ENCODE measurements at places on chromosomes 12 and 14.

DNA sequence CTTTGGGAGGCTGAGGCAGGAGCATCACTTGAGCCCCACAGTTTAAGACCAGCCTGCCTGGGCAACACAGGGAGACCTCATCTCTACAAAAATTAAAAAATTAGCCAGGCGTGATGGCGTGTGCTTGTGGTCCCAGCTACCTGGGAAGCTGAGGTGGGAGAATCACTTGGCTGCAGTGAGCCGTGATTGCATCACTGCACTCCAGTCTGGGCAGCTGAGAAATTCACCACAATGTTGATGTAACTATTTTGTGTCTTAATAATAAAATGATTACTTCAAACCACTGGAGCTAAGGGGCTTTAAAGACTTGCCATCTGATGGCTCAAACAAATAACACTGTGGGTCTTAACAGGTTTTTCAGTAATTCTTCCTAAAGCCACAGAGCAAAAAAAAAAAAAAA, 10.8 kb downstream of the ERH start:
- no peak for DNase-seq

GRCh38 chr14:70821584-70822529, 12.5 kb upstream of the MAP3K9 start:
- DNase-seq, result peak; percentile 70

GRCh38 chr12:121536899-121537813, 43.7 kb downstream of the KDM2B start:
- DNase-seq, result peak; percentile 95

DNA sequence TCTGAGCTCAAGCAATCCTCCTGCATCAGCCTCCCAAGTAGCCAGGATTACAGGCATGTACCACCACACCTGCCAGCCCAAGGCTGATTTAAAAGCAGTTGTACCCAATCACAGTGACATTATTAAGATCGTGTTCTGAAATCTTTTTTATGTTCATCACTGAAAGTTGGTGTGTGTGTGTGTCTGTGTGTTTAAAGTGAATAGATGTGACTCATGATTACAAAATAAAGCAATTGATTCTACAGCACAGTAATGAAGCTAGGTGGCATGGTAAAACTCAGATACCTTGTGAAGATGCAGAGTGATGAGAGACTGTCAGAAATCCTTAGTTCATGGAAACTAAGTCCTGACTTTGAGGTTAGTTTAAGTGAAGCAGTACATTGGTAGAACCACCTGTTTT, 74.2 kb upstream of the ATP2B1 start:
- DNase-seq, result no peak

- no peak for DNase-seq
These were observed 210.6 kb upstream of the ABCD2 start for GRCh38 chr12:39830171-39830570.

GRCh38 chr14:22547313-22547947, 41.6 kb downstream of the DAD1 start:
- DNase-seq, result peak; percentile 59

DNA sequence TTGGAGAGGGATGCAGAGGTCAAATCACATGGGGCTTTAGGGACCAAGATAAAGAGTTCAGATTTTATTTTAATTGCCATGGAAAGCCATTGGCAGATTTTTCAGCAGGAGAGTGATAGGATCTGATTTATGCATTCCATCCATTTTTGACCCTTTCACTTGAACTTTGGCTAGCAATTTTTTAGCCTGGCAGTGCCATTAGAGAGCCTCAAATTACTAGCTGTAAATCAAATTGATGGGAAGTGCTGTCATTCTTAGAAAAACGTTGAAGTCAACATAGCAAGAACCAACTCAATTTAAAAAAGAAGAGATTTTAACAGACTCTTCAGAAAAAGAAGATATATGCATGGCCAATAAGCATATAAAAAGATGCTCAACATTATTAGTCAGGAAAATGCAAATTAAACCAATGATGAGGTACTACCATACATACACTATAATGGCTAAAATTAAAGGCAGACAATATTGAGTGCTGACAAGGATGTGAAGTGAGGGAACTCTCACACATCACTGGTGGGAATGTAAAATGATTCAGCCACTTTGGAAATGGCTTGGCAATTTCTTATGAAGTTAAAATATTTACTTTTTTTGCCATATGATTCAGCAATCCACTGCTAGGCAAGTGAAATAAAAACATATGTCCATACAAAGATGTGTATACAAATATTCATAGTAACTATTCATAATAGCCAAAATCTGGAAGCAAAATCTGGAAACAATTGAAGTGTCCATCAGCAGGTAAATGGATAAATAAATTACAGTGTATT, 89.7 kb downstream of the PTCSC3 start:
- no peak for DNase-seq

DNA sequence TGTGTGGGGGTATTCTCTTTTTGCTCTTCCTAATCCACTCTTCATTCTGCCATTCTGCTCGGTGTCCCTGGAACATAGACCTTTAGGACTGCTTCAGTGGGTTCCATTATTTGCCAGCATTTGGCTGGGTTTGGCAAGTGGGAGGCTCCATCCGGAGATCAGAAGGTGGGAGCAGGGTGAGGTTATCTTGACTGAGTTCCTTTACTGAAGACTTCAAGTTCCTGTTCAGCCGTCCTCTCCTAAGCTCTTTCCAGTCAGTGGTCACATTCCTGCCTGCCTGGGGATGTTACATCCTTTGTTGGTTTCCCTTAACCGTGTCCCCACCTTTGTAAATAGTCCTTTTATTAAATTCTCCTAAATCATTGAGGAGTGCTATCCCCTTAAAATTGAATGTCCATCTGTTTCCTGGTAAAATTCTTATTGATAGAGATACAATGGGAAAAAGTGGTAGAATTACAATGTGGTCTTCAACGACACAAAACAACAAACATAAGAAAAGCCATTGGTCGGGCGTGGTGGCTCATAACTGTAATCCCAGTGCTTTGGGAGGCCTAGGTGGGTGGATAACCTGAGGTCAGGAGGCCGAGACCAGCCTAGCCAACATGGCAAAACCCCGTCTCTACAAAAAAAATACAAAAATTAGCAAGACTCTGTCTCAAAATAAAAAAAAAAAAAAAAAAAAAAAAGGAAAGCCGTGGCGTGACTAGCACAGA, 5.0 kb upstream of the MIA2 start:
- DNase-seq, result no peak

GRCh38 chr14:89164168-89165073, 252.6 kb downstream of the FOXN3 start:
- DNase-seq, result no peak

DNA sequence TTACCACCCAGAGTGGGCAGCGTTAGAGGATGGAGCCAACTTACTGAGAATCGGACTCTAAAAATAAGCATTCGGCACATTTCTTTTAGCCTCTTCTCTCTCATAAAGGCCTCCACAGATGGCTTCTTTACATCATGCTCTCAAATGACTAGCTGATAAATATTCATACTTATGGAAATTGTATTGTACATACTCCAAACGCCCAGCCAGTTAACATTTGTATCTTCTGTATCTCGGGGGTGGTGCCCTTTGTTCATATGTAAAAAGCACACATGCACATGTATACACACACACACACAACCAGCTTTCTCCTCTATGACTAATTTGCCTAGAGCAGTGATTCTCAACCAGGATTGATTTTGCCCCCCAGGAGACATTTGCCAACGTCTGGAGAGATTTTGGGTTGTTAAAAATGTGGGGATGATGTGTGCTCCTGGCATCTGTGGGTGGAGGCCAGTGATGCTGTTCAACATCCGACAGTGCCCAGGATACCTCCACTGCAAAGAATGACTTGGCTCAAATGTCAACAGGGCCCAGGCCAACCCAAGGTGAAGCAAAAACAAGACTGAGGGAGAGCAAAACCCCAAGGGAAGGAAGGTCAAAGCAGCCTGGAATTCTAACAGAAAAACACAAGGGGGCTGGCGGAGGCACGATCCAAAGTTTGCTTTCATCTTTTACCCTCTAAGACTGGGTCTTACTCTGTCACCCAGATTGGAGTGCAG, 15.2 kb upstream of the CDK2AP1 start:
- no peak for DNase-seq

DNA sequence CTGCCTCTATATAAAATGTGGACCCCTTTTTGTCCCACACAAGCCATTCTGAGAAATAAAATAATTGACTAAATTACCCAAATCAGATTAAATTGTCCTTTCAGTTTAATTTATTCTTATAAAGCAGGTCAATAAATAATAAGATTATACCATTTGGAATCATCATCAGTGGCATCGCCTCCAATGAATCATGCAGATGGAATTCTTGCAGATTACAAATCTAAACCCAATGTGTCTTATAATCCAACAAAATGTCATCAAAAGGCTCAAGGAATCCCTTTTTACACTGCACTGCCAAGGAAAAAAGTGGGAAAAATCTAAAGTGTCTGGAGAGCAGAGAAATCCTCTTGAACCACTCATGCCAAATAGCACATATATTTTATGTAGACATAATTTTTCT, 138.2 kb upstream of the TSPAN8 start:
- no peak for DNase-seq

- no peak for DNase-seq
These were observed 493.8 kb downstream of the NPAS3 start for GRCh38 chr14:33432407-33433023.

DNA sequence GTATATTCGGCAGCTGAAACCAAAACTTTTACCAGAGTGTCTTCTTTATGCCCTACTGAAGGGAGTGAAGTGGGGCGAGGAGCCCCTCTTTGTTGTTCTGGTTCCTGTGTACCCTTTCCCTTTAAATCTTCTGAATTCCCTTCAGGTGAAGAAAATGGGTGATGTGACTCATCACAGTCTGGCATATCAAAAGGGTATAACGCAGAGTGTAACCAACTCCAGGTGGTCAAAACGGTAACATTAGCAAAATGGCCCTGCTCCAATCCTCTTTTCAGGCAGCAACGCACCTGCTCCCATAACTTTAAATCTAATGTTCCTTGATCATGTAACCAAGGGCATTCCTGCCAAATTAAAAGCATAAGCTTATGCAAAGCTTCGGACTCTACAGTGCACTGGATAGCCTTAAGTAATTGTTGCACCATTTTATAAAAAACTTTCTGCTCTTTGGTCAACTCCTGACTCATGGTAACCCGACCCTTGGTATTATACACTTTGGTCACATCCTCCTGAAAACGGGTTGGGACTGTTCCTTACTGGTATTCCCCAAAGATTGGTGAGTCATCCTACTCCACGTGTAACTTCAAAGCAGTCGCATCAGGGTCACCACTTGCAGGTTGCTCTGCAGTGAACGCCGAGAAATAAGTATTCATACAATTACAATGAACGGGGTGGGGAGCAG, 83.1 kb downstream of the KCNMB4 start:
- no peak for DNase-seq

- DNase-seq, result no peak
These were observed 307.7 kb downstream of the CCDC91 start for GRCh38 chr12:28497889-28498411.

DNA sequence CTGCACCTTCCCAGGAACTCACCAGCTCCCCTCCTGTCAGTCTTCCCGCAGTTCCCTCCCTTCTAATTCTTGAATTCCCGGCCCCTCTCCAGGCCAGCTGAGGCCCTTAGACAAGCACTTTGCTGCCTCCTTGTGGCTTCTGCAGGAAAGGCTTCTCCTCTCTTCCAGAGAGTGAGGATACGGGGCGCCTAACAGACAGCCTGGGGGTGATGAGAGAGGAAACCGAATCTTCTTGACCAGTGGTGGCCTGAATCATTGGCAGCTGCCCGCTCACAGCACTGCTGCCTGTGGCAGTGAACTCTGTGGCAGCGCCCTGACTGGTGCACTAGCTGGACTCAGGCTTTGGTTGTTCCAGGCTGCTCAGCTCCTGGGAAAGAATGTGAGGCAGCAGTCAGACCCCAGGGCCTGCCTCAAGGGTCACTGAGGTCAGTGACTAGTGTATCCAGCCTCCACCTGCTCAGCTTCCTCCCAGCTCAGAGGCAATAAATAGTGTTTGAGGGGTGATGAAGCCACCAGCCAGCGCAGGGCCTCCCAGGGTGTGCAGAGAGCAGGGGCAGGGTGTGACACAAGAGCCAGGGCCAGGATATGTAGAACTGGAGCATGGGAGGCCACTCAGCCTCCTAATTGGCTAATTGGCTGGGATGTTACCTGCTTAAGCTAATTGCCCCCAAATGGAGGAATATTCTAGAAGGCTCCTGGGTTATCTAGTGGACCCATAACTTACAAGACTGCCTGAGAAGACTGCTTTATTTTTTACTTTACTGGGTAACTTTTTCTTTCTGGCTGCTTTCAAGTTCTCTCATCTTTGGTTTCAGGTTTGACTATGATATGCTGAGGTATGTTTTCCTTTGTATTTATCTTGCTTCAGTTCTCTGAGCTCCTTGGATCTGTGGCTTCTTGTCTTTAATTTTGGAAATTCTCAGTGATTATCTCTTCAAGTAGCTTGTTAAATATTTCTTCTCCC, 12.9 kb upstream of the MCRS1 start:
- DNase-seq, result peak; percentile 77

GRCh38 chr14:102931580-102932285, 9.3 kb downstream of the AMN start:
- peak; percentile 20 for DNase-seq

DNA sequence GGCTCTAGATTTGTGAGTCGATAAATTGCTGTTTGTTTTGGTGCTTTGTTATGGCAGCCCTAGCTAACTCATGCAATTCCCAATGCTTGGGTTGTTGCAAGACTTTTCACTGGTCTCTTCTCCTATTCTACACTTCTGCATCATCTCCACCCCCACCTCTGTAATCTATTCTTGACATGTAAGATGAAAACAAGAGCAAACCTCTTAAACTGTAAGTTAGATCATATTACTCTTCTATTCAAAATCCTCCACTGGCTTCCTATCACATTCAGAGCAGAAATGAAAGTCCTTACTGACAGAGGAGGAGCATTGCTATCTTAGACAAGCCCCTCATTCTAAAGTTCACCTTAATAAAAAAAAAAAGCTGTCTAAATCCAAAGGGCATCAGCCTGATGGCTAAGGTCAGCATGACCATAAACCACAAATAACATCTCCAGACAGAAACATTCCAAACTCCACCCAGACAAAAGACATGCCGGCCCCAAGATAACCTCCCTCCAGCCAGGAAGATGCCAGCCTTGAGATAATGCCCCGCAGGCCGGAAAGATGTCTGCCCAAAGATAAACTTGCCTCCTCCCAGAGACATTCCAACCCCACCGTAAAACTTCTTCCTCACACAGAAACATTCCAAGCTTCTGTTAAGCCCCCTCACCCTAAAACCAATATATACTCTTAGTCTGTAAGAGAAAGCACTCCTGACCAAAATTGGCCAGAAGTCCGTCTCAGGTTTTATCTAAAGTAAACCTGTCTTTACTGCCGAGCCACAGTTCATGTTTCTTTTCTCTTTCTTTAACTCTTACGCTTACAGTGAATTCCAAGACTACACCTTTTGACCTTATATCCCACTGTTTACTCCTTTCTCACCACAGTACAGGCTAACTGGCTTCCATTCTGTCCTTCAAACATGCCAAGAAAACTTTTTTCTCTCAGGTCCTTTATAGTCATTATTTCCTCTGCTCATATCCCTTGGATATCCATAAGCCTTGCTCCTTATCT, 308.9 kb downstream of the KCNH5 start:
- DNase-seq, result no peak

- no peak for DNase-seq
These were observed 1.7 kb upstream of the KRT80 start for GRCh38 chr12:52193532-52193931.

GRCh38 chr12:112169161-112169872, 44.0 kb downstream of the TRAFD1 start:
- no peak for DNase-seq

GRCh38 chr12:53300187-53300586, 692 bp downstream of the MYG1 start:
- no peak for DNase-seq
